ENCODE measurements at places on chromosomes 12 and 14. TPM values are rescaled to one million over a fixed set of nuclear protein-coding genes. Genes with fewer than 3 reads are reported as not detected.

- DNase-seq, result no peak
Observed at GRCh38 chr14:61488417-61489401, 167.3 kb downstream of the PRKCH start.

MYH6 gene
- total RNA-seq, result 0.14 TPM

DNA sequence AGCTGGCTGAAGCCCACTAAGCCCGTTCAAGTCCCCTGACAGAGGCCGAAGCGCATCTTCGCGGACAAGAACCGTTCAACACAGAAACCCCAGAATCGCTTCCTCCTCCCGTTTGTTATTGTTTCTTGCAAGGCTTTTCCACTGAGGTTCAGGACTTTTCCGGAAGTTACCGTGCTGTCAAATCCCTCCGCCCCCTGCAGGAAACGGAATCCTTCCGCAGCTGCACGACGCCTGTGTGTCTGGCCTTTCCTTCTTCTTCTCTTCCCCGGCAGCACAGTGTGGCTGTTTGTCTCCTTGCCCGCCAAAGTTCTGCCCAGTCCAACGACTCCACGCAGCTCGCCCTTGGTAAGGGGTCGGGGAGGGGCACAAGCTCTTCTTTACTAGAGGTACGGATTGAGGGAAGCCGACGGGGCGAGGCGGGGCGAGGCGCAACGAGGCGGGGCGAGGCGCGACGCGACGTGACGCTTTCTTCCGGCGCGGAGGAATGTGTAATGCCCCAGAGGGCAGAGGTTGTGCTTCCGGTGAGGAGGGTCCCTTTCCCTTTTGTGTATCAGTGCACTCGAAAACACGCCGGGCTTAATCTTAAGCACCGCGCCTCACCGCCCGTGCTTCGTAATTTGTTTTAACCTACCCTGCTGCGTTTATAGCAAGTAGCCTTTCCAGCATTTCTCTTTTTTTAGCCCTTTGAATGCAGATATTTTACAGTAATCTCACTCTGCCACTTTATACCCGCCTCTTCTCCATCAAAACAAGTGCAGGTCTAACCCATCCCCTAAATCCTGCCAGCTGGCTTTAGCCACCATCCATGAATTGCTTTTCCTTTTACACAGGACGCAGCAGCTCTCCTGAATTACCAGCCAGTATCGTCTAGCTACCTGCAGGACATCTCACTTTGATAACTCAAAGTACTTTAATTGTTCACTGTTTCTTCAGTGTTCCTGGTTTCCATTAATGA, at the start of gene KDM5A:
Gene KDM5A (minus strand): TSS at position 179 of the 955 bp plus-strand sequence. CDS start 229 bp downstream, outside the sequence.
- peak; percentile 86 for DNase-seq

GRCh38 chr12:32305163-32305562, 94.2 kb upstream of the FGD4 start:
- no peak for DNase-seq

DNA sequence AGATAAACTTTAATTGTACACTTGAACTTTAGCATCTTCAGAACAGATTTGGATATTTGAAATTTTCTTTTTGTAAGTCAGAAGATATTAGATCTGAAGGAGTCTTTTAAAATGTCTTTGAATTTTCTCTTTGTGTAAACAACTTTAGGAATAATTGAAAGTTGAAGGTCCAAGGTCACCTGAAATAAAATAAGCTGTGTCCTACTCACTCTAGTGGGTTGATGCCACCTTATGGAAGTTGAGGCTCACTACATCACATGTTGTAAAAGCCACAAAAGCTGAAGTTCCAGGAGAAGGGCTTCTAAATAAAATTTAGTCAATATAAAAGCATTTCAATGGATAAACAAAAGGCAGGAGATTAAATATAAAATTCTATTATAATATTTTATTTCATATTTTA, 122.0 kb upstream of the ATXN7L3B start:
- no peak for DNase-seq

DNA sequence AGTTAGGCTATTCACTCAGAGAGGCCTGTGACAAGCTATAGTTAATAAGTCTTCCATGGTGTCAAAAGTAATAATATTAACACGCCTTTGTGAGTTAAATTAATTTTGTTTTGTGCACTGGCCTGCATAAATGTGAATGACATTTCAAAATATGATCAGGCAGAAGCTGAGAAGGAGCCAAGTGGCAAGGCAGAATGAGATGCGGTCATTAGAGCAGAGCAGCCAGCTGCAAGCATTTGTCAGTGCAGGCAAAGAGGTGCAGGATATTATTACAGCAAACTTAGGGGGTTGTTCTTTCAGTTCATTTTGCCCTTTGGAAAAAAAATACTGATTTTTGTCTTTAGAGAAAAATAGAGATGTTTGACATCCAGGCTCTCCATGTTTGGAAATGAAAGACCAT, 364.5 kb downstream of the PAWR start:
- DNase-seq, result no peak

DNA sequence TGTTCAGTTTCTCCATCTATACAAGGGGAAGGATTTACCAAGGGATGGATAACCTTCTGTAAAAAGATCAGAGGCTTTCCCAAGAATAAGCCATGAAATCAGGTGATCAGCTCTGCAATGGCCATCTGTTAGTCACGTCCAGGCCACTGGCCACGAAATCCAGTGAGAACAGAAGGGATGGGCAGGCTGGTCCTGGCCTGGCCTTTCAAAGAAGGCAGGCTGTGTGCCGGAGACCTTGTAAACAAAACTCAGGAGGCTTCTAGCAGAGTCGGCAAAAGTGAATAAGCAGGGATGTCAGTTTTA, 68.5 kb downstream of the RNF34 start:
- DNase-seq, result no peak

- no peak for DNase-seq
Observed at GRCh38 chr12:130357729-130358330, 20.1 kb downstream of the PIWIL1 start.

- no peak for DNase-seq
Observed at GRCh38 chr12:87413784-87414183, 615.4 kb downstream of the C12orf50 start.

ASB2 gene
- 19.8 TPM for total RNA-seq

HOTAIR gene
- not detected for total RNA-seq

TMEM263 gene
- 30.6 TPM for total RNA-seq

ASCL4 gene
- total RNA-seq, result not detected

- DNase-seq, result peak; percentile 24
Observed at GRCh38 chr12:68334132-68334531, 2.0 kb upstream of the MDM1 start.

GLS2 gene
- 1.5 TPM for total RNA-seq

DNA sequence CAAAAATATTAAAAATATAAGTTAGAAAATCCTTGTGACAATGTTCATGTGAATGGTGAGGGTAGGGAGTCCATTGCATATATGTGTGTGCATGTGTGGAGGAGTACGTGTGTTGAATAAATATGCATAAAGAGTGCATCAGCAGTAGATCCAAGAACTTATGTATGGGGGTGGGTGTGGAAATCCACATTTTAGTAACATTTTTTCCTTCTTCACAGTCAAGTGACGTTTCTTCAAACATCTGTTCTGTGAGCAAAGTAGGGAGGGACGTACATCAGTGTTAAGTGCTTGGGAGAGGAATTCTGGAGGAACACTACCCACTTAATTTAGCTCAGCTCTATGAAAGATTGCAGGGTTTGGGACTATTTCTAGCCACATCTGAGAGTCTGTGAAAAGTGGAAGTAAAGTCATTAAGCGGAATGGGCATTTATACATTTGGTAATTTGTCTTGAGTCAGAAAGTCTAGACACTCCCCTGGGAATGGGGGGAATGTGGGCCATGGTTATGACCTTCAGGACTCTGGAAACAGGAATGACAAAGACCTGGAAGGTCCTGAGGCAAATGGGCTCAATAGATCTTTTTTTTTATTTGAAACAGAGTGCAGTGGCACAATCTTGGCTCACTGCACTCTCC, 156.4 kb upstream of the PLXNC1 start:
- DNase-seq, result no peak

- DNase-seq, result no peak
Observed at GRCh38 chr12:115611477-115611876, 666.0 kb downstream of the MED13L start.

SMIM10L1 gene
- 10.8 TPM for total RNA-seq
